ENCODE measurements at places on chromosomes 3 and 15. TPM values are rescaled to one million over a fixed set of nuclear protein-coding genes. Genes with fewer than 3 reads are reported as not detected.
A peak's percentile ranks its signal among the peaks of the same experiment; 100 is the strongest.

Gene FBXO40
- total RNA-seq: not detected

Gene CDCP1
- total RNA-seq: 0.56 TPM

Gene SEMA3B
- total RNA-seq: 2.6 TPM

Gene TCF12
- 69.5 TPM for total RNA-seq

Gene SCN5A
- total RNA-seq: 1.6 TPM

Gene ADGRG7
- total RNA-seq: not detected

Gene RBP2
- not detected for total RNA-seq

Gene TRH
- not detected for total RNA-seq

Gene PP2D1
- not detected for total RNA-seq

Gene TNNC1
- total RNA-seq: 32.1 TPM

Gene PHLDB2
- 29.3 TPM for total RNA-seq

- no peak overlapping the region for H3K4me3 ChIP-seq
- no peaks in the 10 kb centered on the region for H3K4me1 ChIP-seq
- no peak overlapping the region for H3K27ac ChIP-seq
- no peaks in the 10 kb centered on the region for H3K36me3 ChIP-seq
- no peak for DNase-seq
Observed at GRCh38 chr3:44396200-44397171, 57.9 kb downstream of the TCAIM start.

- no peak overlapping the region for H3K27ac ChIP-seq
- peaks cover 6% of the 10 kb centered on the region for H3K36me3 ChIP-seq
- DNase-seq: no peak
- no peak overlapping the region for H3K4me3 ChIP-seq
Observed at GRCh38 chr15:84761607-84762131, 13.3 kb downstream of the ZNF592 start.

GRCh38 chr3:49756036-49756435 is 30.3 kb downstream of the IP6K1 start:
- no peaks in the 10 kb centered on the region for H3K36me3 ChIP-seq
- H3K27ac ChIP-seq: no peak overlapping the region
- H3K27me3 ChIP-seq: no peaks in the 10 kb centered on the region
- H3K4me3 ChIP-seq: no peak overlapping the region
- no peaks in the 10 kb centered on the region for H3K4me1 ChIP-seq

- no peaks in the 10 kb centered on the region for H3K4me1 ChIP-seq
- H3K27ac ChIP-seq: no peak overlapping the region
- no peaks in the 10 kb centered on the region for H3K36me3 ChIP-seq
- H3K4me3 ChIP-seq: no peak overlapping the region
- DNase-seq: no peak
Observed at GRCh38 chr3:32751377-32751776, 66.4 kb downstream of the CNOT10 start.

GRCh38 chr3:141828487-141828886 is 48.0 kb upstream of the ATP1B3 start:
- no peak for DNase-seq
- H3K4me1 ChIP-seq: no peaks in the 10 kb centered on the region
- H3K4me3 ChIP-seq: no peak overlapping the region
- H3K36me3 ChIP-seq: no peaks in the 10 kb centered on the region
- no peaks in the 10 kb centered on the region for H3K27me3 ChIP-seq

- H3K27me3 ChIP-seq: no peaks in the 10 kb centered on the region
- H3K27ac ChIP-seq: no peak overlapping the region
- peaks cover 9% of the 10 kb centered on the region for H3K36me3 ChIP-seq
- DNase-seq: no peak
Observed at GRCh38 chr3:150764566-150764965, 1.6 kb upstream of the SIAH2 start.

DNA sequence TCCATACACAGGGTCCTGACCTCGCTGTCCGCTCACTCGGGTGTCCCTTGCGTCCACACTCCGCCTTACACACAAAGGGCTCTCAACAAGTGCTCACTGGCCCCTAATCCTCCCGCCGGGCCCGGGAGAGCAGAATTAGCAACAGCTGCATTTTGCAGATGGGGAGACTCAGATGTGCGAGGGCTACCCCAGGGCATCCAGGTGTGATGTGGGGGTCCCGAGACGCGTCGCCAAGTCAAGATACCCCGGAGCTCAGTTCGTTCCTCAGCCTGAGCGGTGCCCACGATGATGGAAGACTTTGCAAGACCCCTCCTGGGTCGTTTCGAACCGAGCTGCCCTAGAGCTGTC is 14.9 kb upstream of the WNT7A start:
- peaks cover 18% of the 10 kb centered on the region for H3K27me3 ChIP-seq
- no peak for DNase-seq
- no peaks in the 10 kb centered on the region for H3K36me3 ChIP-seq
- H3K4me1 ChIP-seq: peaks cover 14% of the 10 kb centered on the region

DNA sequence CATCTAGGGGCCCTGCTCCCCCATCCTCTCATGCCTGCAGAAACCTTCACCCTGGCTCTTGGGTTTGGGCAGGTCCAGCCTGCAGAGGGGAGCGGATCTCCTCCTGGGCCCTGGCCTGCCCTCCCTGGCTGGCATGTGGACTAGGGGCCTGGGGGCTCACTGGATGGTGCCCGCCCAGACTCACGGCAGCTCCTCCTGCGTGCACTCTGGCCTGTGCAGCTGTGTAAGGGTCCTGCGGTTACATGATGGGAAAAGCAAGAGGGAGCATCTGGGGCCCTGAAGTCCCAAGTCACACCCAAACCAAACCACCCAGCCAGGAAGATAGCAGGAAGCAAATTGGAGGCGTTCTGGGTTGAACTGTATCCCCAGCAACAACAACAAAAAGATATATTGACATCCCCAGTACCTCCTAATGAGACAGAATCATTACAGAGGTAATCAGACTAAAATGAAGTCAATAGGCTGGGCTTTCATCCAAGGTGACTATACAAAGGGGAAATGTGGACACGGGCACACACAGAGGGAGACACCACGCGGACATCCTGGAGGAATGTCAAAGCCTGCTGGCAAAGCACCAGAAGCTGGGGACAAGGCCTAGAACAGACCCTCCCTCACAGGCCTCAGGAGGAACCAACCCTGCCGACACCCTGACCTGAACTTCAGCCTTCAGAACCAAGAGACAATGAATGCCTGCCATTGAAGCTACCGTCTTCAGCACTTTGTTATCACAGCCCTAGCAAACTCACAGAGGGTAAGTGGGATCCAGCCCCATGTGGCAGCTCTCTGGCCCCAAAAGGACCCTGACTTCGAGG is 10.4 kb upstream of the CLK3 start:
- DNase-seq: no peak
- no peak overlapping the region for H3K4me3 ChIP-seq
- no peak overlapping the region for H3K27ac ChIP-seq
- no peaks in the 10 kb centered on the region for H3K27me3 ChIP-seq
- no peaks in the 10 kb centered on the region for H3K36me3 ChIP-seq

- DNase-seq: no peak
- no peak overlapping the region for H3K27ac ChIP-seq
- H3K4me3 ChIP-seq: no peak overlapping the region
- H3K4me1 ChIP-seq: 0 out of 2 replicates have a peak, but pooled peaks cover 3% of the 10 kb centered on the region
- H3K36me3 ChIP-seq: peaks cover 77% of the 10 kb centered on the region
Observed at GRCh38 chr15:28264166-28264565, 57.8 kb downstream of the HERC2 start.

DNA sequence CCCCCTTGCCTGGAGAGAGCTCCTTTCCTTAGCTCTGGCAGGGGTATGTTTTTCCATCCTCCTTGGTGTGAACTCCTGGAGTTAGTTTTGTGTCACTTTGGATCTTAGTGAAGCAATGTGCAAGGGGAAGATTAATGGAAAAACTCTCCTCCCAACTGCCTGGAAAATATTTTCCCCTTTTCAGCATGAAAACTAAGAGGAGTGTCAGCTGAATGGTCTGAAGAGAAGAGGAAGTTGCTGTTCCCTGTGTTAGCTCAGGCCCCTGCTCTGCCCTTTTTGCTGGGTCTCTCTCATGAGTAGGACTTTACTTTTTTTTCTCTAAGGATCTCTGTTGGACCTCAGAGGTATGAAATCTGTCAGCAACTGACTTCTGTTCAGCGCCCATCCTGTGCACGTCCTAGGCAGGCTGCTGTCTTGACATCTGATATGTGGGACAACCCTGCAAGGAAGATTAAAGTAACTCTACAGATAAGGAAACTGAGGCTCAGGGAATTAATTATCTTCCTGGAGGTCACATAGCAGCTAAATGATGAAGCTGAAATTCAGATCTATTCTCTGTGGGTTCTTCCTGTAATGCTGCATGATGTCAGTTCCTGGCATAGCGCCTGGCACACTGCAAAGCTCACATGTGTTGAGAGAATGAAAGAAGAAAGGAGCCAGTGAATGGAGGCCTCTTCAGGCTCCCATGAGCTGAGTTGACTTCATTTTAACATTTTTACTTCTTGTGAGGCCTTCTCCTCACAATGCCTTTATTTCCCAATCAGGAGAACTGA is 109.7 kb upstream of the GALNT15 start:
- DNase-seq: peak; percentile 79
- H3K27ac ChIP-seq: peak overlapping the region; percentile 86
- peaks cover 83% of the 10 kb centered on the region for H3K4me1 ChIP-seq
- H3K36me3 ChIP-seq: no peaks in the 10 kb centered on the region

GRCh38 chr3:105527949-105528348 is 161.2 kb downstream of the ALCAM start:
- H3K27me3 ChIP-seq: no peaks in the 10 kb centered on the region
- H3K4me3 ChIP-seq: no peak overlapping the region
- H3K36me3 ChIP-seq: peaks cover 4% of the 10 kb centered on the region
- H3K4me1 ChIP-seq: peaks cover 12% of the 10 kb centered on the region
- H3K27ac ChIP-seq: no peak overlapping the region

- H3K36me3 ChIP-seq: no peaks in the 10 kb centered on the region
- H3K4me1 ChIP-seq: no peaks in the 10 kb centered on the region
- no peaks in the 10 kb centered on the region for H3K27me3 ChIP-seq
- no peak for DNase-seq
Observed at GRCh38 chr15:31245756-31246155, 80.9 kb upstream of the KLF13 start.

DNA sequence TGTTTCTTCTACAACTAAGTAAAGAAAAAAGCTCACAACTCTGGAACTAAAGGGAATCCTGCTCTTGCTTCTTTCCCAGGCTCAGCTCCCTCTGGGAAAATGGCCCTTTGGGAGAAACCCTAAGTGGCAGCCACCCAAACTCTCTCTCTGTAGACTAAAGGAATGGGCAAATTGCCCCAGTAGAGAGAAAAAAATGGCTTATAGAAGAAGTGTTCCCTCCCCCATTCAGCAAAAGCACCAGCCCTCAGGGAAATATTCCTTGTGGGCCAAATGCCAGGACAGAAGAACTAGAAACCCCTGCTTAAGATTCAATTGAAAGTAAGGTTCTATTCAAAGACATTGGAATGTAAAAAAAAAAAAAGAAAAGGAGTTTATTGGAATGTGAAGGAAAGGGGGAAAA is 603.7 kb upstream of the ALCAM start:
- no peak overlapping the region for H3K4me3 ChIP-seq
- H3K4me1 ChIP-seq: peaks cover 21% of the 10 kb centered on the region
- H3K36me3 ChIP-seq: no peaks in the 10 kb centered on the region
- H3K27me3 ChIP-seq: no peaks in the 10 kb centered on the region
- peak overlapping the region; percentile 79 for H3K27ac ChIP-seq

GRCh38 chr3:147413686-147414389 is 4.7 kb downstream of the ZIC1 start:
- H3K27ac ChIP-seq: no peak overlapping the region
- no peak for DNase-seq
- H3K4me3 ChIP-seq: no peak overlapping the region
- peaks cover 26% of the 10 kb centered on the region for H3K36me3 ChIP-seq
- no peaks in the 10 kb centered on the region for H3K27me3 ChIP-seq

DNA sequence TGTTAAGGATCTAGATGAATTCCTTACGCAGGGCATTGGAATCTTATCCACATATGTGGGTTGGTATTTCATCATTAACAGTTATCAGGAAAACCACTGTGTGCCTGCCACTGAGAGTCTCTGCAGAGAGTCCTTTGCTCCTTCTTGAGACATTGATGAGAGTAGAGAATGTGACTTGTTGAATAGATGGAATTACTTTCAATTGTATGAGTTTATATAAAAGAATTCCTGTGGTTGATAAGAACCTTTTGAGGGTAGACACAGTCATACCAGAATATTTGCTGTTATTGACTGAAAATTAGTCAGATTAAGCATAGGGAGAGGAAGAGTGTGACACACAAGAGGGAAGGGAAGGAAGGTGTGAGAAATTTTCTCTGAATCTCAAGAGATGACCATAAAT is 30.8 kb downstream of the ARHGEF26 start:
- H3K27me3 ChIP-seq: no peaks in the 10 kb centered on the region
- H3K4me1 ChIP-seq: peaks cover 14% of the 10 kb centered on the region
- H3K27ac ChIP-seq: peak overlapping the region; percentile 55
- peak; percentile 74 for DNase-seq
- peaks cover 4% of the 10 kb centered on the region for H3K36me3 ChIP-seq

DNA sequence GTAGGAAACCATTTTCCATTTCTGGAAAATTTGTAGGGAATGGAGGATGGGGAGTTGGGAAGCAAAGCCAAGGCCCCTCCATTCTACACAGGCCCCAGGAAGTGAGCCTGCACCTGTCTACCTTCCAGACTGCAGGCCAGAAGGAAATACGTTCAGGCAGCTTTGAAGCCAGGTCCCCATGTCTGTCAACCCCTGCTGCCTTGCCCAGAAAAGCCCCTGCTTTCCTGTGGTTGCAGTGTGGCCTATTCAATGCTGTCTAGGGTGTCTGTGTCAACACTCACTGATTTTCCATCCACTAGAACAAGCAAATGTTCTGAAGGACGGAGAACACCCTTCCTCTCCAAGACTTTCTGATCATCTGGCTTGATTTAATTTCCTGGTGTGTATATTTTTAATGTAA is 281.9 kb downstream of the TLE3 start:
- H3K27me3 ChIP-seq: no peaks in the 10 kb centered on the region
- no peaks in the 10 kb centered on the region for H3K36me3 ChIP-seq
- peaks cover 40% of the 10 kb centered on the region for H3K4me1 ChIP-seq

DNA sequence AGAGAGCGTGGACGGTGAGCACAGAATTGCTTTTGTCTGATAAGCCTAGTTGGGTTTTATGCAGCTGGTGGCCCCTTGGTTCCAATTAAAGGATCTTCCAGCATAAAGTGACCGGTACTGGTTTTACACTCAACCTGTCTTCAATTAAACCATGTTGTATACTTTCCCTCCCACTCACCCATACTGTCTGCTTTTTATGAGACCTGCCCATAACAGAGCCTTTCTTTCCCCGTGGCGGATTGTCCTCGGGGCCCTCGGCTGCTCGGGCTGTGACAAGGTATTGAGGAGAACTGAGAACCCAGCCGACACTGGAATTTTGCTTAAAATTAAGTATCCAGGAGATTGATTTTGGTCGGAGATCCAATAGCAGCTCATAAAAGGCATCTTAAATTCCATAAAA is 98.4 kb downstream of the TMEM266 start:
- H3K4me1 ChIP-seq: peaks cover 4% of the 10 kb centered on the region
- H3K27me3 ChIP-seq: no peaks in the 10 kb centered on the region
- no peak for DNase-seq
- H3K4me3 ChIP-seq: no peak overlapping the region
- H3K27ac ChIP-seq: no peak overlapping the region

GRCh38 chr3:31197941-31198340 is 303.5 kb upstream of the GADL1 start:
- H3K36me3 ChIP-seq: no peaks in the 10 kb centered on the region
- no peaks in the 10 kb centered on the region for H3K27me3 ChIP-seq
- no peak overlapping the region for H3K4me3 ChIP-seq
- no peak overlapping the region for H3K27ac ChIP-seq

Data from SJSA1 (cell line).